ENCODE measurements at places on chromosomes 6 and 20. TPM values are rescaled to one million over a fixed set of nuclear protein-coding genes. Genes with fewer than 3 reads are reported as not detected.
A peak's percentile ranks its signal among the peaks of the same experiment; 100 is the strongest.

IYD gene
- 10.0 TPM for total RNA-seq

SLC16A10 gene
- 42.2 TPM for total RNA-seq

FNDC11 gene
- total RNA-seq = 0.76 TPM

COX4I2 gene
- total RNA-seq = 3.6 TPM

BPIFB1 gene
- 0.10 TPM for total RNA-seq

FOXQ1 gene
- 12.8 TPM for total RNA-seq

CCN5 gene
- 0.53 TPM for total RNA-seq

MYH7B gene
- total RNA-seq = not detected

VSTM2L gene
- 3.6 TPM for total RNA-seq

DNA sequence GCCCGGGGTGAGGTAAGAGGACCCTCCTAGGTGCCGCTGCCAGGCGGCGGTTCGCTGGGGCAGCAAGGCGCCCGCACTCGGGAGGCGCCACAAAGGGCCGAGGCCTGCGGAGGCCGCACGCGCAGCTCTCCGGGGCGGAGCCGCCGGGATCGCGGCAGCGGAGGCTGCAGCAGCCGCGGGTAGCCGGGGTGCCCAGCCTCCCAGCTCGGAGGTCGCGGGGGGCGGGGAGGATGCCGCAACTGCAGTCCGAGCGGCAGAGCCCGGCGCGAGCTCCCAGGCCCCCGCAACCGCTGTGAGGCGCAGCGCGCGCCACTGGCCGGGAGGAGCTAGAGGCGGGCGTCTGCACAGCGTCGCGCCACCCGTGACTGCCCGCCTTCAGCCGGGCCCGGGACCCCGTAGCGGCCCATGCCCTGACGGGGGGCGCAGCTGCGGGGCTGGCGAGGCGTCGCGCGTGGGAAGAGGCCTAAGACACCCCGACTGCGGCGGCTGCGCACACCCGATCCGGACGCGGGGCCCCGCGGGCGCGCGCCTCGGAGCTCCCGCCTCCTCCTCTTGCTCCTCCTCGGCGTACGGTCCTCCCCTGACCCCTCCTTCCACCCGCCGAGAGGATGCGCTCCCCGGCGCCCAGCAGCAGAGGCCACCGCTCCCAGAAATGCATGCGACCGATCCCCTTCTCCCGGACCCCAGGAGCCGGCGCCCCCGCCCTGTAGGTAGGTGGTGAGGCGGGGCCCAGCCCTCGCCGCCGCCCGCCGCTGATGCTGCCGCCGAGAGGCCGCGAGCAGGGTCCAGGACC lies at the start of gene NCOA7:
Gene NCOA7 (plus strand): TSS at position 603 of the 793 bp plus-strand sequence. CDS start 24,395 bp downstream, outside the sequence.
- peak; percentile 86 for DNase-seq

DNA sequence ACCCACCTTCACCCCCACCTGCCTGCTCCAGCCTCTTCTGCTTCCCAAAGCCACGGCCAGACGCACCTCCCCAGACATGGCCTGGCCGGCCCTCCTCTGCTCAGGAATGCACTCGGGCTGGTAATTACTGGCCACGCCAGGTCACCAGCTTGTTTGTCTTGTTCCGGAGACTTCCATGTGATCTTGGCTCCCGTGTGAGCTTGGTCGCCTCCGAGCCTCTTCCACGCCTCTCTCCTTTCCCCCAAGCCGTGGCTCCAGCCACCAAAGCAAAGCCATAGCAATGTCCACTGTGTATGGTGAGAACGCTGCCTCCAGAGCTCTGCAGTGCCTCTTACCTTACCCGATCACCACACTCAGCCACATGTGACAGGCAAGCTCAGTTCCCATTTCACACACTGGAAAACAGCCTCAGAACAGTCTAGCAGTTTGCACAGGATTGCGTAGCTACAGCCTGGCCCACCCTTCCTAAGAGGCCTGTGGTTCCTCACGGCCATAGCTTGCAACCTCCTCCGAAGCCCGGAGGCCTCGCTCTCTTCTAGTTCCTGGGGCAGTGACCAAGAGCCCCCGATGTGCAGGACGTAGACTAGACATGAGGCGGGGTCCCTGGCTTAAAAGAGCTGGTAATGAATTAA lies 48.1 kb upstream of the AFDN start:
- DNase-seq = peak; percentile 71

GRCh38 chr20:49319208-49319809 lies 41.5 kb upstream of the ZNFX1 start:
- no peak for DNase-seq

GRCh38 chr6:154403788-154404187 lies 47.2 kb upstream of the IPCEF1 start:
- peak; percentile 35 for DNase-seq

DNA sequence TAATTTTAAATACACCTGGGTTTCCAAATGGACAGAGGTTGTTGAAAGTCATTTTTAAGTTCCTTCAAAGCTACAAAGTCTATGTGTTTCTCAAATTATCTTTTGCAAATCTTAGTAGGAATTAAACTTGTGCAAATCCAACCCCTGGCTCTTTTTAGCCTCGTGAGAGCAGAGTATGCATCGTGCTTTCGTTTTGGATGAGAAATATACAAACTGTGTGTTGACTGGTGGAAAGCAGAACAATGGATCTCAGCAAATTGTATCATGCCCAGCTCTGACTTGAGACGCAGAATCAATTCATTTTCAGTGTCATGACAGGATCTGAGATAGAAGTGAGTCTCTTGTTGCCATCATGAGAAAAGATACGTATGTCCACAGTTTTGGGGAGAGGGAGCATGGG lies 542.4 kb upstream of the FLRT3 start:
- DNase-seq = no peak

DNA sequence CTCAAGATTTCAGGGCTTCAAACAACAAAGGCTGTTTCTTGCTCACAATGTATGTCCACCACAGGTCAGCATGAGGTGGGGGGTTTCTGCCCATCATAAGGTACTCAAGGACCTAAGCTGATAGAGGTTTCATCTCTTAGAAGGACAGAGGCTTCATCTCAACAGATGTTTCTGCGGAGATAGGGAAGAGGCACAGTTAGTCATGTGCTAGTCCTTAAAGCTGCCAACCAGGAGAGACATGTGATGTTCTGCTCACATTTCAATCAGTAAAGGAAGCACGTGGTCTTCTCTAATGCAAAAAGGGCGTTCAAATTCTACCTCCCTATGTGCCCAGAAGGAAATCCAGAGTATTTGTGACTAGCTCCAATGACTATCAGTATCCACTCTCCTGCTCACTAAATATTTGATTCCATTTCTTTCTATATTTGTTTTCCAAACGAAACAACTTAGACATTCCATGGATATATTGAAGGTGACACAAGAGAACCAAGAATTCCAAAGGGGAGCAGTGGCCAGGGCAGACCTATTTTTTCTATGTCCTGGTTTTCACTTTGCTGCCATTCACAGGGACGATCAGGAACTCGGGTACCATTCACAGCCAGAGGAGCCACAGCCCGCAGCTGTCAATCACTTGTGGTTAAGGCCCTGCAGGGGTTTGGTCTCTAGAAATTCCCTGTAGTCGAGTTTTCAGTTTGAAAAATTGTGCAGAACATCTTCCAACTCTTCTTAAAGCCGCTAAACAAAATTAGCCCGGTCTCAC lies 173.2 kb upstream of the FOXA2 start:
- DNase-seq = no peak

DNA sequence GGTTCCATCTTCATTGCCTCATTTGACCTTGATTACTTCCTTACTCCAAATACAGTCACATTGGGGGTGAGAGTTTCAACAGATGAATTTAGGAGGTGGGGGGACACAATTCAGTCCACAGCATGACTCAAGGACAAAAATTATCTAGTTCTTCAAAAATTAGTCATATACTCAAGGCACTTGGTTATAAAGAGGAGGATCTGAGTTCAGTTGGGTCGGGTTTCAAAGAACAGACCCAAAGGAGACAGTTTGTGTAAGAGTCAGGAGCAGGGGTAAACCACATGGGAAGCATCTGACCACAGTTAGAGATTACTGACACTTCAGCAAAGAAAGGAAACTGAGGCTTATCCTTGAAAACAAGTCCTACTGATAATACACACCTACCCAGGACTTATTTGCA lies 138.0 kb downstream of the TBC1D7 start:
- no peak for DNase-seq

DNA sequence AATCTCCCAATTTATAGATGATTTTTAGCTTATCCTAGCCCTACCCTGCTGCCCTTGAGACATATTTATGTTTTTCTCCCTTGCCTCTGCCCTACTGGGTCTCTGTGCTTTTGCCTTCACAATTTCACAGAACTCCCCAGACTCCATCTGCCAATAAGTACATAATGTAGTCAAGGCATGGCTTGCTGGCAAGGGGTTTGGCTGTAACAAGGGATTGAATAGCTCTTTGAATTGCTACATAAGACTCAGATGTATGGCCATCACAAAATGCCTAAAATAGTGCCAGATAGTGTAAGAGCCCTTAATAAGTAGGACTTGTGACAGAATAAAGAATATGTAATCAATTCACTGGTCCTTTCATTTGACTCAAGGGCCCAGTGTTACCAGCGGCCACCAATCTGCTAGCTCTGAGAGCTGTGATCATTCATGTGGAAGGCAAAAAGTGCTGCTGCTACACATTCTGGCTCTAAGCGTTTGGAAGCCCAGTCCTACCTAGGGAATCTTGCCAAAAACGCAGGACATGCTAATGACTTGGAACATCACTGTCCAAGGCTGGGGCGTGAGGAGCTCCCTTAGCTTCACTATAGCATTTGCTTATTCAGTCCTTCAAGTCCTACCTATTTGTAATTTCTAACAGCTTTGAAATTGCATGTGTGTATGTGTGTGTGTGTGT lies 20.5 kb downstream of the CLVS2 start:
- DNase-seq = no peak

DNA sequence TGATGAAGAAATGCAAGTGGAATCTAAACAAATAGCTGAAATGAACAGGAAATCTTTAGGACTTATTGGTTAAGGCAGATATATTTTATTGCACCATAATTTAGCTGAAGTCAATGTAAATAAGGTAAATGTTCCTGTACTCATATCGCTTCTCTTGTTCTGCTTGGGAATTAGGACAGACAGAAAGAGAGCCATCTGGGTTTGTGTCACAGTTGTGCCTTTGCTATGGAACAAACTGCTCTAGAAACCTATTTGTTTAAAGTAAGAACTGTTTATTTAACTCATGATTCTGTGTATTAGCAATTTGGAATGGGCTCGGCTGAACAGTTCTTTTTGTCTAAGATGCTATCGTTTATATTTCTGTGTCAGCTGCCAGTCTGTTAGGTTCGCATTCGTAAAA lies 143.8 kb upstream of the KHDRBS2 start:
- DNase-seq = no peak

GRCh38 chr6:96433950-96434349 lies 87.7 kb upstream of the UFL1 start:
- no peak for DNase-seq

DNA sequence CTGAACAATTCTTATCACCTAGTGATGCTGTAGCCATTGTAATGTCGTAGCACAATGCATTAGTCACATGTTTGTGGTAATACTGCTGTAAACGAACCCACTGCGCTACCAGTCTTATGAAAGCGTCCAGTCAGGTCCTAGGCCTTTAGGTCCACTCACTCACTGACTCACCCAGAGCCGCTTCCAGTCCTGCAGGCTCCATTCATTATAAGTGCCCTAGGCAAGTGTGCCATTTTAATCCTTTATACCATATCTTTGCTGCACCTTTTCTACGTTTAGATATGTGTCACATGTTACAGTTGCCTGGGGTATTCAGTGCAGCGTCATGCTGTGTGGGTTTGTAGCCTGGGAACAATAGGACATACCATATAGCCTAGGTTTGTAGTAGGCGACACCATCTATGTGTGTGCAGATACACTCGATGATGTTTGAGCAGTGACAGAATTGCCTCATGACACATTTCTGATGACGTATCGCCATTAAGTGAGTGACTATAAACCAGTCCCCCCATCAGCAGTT lies 15.4 kb downstream of the IGF2R start:
- no peak for DNase-seq

- DNase-seq = peak; percentile 65
These were observed 9.0 kb downstream of the UQCC2 start for GRCh38 chr6:33702345-33702977.

- no peak for DNase-seq
These were observed 384.8 kb downstream of the ADGRB3 start for GRCh38 chr6:69019832-69020231.

All from hepatocyte (in vitro differentiated cells).